CD4-positive, alpha-beta T cell treated with Interleukin-2 at 100 ng/mL for 4 hours (primary cell): ENCODE measurements at places on chromosomes 4 and X.

GRCh38 chr4:188624370-188624769 is 485.1 kb downstream of the TRIML1 start:
- no peak for DNase-seq

- peak; percentile 15 for DNase-seq
These were observed 56.3 kb downstream of the ZAR1 start for GRCh38 chr4:48546336-48546735.

- DNase-seq = no peak
These were observed 621.1 kb downstream of the BCOR start for GRCh38 chrX:39476604-39477021.

DNA sequence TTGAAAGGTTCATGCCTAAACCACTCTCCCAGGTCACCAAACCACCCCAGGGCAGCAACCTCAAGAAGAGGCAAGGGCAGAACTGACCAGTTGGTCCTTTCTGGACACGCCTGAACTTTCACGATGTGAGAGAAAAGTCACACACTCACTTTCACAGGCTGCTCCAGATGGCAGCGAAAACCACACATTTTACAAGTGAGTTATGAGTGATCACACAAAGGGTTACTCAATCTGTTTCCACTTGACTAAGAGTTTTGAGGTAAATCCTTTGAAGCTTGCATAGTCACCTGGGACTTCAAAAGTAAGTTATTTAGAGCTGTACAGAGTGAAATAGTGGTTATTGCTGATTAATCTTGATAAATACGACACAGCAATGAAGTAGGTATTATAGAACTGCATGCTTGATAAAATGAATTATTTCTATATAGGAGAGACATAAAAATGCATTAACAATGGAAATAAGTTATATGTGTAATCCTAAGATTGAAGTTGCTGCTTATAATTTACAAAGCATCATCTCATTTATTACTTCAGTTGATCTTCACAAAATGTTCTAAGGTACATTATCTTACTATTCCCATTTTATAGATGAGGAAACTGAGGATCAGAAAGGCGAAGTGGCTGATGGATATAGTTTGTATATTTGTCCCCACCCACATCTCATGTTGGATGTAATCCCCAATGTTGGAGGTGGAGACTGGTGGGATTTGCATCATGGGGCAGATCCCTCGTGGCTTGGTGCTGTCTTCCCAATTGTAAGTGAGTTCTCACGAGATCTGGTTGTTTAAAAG is 103.0 kb upstream of the KLF3 start:
- DNase-seq = peak; percentile 13

- DNase-seq = no peak
These were observed 49.7 kb upstream of the ABCG2 start for GRCh38 chr4:88208156-88208555.

DNA sequence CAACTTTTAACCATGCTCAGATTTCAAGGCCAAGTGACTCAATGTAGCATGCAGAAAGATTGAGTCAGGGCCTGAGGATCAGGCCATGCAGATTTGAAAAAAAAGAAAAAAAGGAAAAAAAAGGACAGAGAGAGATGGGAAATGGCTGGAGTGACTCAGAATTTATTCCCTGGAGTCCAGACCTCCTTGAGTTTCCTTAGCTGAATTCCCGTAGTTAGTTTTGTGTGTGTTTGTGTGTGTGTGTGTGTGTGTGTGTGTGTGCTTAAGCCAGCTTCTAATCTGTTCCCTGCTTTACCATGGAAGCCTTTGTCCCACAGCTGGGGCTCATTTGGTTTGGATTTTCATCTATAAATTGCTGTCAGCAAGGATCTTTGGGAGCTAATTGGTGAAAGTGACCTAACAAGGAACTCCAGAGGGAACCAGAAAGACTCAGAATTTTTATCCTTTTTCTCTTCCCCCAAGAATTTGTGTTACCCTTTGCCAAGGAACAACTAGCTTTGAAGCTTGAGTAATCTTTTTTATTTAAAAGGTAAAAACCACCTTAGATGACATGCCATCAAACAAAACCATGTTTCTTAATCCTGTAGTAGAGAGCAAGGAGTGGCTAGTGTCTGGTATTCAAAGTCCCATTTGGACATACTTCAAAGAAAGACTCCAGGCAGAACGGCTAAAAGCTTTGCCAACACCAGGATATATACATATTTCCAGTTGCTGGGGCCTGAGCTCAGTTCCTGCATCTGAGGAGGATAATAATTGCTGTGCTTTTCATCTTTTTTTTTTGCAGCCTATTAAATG is 109.0 kb upstream of the DDIT4L start:
- DNase-seq = no peak

GRCh38 chrX:118565853-118566252 is 70.2 kb downstream of the DOCK11 start:
- no peak for DNase-seq

DNA sequence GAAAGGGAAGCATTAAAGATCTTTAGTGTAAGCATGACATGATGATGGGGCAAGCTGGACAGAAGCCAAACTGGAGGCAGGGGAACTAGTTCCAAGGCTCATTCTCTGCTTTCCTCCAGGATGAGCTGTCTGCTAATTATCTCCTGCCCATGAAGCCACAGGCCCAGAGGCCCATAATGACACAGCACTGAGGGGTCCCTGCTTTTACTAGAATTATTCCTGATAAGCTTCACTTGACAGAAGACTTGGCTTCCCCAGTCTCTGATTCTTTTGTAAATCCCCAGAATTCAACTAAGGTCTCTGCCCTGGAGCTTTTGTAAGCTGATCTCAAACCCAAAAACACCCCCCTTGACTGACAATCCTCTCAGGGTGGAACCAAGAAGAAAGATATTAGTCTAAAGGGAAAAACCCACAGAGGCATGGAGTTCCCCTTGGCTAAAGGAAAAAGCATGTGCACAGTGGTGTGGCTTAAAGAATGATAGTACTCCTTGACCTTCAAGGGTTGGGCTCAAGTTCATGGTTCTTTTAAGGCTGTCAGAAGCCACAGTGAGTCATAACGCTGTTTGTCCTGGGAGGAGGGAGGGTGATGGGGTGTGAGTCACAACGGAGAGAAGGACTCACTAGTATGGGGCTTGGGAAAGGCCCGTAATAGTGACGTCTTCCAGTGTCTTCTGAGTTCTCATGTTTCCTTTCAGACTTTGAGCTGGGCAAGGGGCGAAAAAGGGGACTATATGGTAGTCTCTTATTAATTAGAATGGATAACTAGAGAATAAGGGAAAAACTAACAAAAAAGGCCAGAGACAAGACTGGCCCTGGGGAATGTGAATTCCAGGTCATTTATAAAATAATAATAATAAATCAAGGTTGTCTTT is 146.0 kb upstream of the CPEB2 start:
- DNase-seq = peak; percentile 15

- DNase-seq = no peak
These were observed 38.8 kb downstream of the MTM1 start for GRCh38 chrX:150607201-150607600.

GRCh38 chrX:45842926-45843315 is 642.2 kb upstream of the DIPK2B start:
- no peak for DNase-seq

- DNase-seq = no peak
These were observed 496.6 kb downstream of the STIM2 start for GRCh38 chr4:27357283-27357682.
